Endodermal cell (in vitro differentiated cells): ENCODE measurements at places on chromosomes 12 and 14. TPM values are rescaled to one million over a fixed set of nuclear protein-coding genes. Genes with fewer than 3 reads are reported as not detected.

DNA sequence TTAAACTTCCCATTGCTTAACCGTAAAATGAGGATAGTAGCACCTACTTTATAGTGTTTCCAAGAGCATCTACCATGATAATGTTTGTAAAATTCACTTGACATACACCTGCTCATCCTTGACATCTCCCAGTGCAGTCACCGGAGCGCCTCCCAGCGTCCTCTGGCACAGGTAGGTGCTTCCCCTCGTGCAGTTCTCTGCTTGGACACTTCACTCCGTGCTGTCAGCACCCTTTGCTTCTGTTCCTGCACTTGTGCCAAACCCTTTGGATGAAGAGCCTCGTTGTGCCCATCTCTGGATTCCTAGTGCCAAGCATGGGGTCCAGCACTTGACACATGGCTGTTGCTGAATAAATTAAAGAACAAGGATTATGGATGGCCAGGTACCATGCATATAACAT is 28.3 kb downstream of the ETV6 start:
- no peaks in the 10 kb centered on the region for H3K36me3 ChIP-seq
- DNase-seq, result no peak
- no peak overlapping the region for H3K27ac ChIP-seq
- no peaks in the 10 kb centered on the region for H3K27me3 ChIP-seq

DNA sequence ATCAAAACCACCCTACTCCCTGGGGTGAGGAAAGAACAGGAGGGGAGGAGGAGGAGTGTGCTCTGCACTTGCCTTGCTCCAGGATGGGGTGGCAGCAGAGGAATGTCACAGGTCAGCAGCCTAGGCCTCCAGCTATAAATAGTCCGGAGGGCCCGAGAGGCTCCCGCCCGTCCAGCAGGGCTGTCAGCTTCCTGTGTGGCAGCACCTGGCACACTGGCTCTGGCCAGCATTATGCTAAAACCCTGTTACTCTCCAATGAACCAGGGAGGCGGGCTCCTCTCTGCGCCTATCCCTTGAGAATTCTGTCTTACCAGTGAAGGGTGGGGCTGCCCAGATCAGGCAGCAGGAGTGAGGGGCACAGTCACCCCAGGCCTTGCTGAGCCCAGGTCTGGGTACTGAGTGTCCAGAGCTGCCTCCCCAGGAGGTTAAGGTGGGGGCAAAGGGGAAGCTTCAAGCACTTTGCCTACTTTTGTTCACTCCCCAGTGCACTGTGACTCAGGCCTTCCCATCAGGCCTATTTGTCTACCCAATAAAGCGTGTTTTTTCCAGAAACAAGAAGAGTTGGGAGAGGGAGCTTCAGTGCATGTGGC is 1.2 kb upstream of the COX14 start:
- no peak overlapping the region for H3K27ac ChIP-seq
- H3K4me3 ChIP-seq, result no peak overlapping the region
- peak; percentile 92 for DNase-seq
- H3K36me3 ChIP-seq, result peaks cover 5% of the 10 kb centered on the region
- no peaks in the 10 kb centered on the region for H3K27me3 ChIP-seq

GRCh38 chr12:75525263-75525662 is 13.9 kb upstream of the KRR1 start:
- H3K4me1 ChIP-seq, result no peaks in the 10 kb centered on the region
- H3K36me3 ChIP-seq, result no peaks in the 10 kb centered on the region
- H3K4me3 ChIP-seq, result no peak overlapping the region
- H3K27ac ChIP-seq, result no peak overlapping the region
- DNase-seq, result no peak

DNA sequence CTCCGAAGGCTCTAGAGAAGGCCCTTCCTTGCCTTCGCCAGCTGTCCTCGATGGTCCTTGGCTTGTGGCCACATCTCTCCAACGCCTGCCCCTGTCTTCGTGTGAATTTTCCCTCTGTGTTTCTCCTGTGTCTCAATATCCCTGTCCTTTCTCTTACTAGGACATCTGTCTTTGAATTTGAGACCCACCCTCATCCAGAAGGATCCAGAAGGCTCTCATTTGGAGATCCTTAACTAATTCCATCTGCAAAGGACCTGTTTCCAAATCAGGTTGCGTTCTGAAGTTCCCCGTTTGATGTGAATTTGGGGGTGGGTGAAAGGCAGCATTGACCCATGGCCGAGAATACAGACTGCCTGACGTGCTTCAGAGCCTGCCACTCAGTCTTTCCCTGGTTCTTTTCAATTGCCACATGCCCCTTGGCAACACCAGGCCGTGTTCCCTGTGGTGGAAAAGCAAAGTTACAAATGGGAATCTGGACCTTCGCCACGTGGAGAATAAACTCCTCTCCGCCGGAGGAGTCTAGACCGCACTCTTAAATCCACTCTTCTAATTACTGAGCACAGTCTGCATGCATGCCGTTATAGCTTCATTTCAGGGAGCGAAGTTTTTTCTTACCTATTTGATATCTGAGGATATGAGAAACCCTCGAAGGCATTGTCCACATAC is 158.8 kb downstream of the TMEM132C start:
- DNase-seq, result no peak
- no peak overlapping the region for H3K4me3 ChIP-seq
- no peaks in the 10 kb centered on the region for H3K27me3 ChIP-seq
- no peak overlapping the region for H3K27ac ChIP-seq

- no peaks in the 10 kb centered on the region for H3K27me3 ChIP-seq
- peaks cover 8% of the 10 kb centered on the region for H3K4me1 ChIP-seq
- H3K36me3 ChIP-seq, result peaks cover 18% of the 10 kb centered on the region
- no peak for DNase-seq
- peak overlapping the region; percentile 28 for H3K27ac ChIP-seq
These were observed 51.0 kb downstream of the ST8SIA1 start for GRCh38 chr12:22283508-22283907.

GRIP1 gene
- 32.6 and 47.6 TPM in 2 replicates for total RNA-seq
